ENCODE measurements at places on chromosomes 6 and 20.

- no peaks in the 10 kb centered on the region for H3K27me3 ChIP-seq
- DNase-seq = no peak
- no peaks in the 10 kb centered on the region for H3K36me3 ChIP-seq
- H3K4me3 ChIP-seq = no peak overlapping the region
- no peak overlapping the region for H3K27ac ChIP-seq
- H3K4me1 ChIP-seq = no peaks in the 10 kb centered on the region
Observed at GRCh38 chr6:34045771-34046170, 100.1 kb downstream of the GRM4 start.

GRCh38 chr6:2688401-2689064 is 62.2 kb downstream of the MYLK4 start:
- H3K27ac ChIP-seq = no peak overlapping the region
- H3K4me3 ChIP-seq = no peak overlapping the region
- DNase-seq = no peak
- no peaks in the 10 kb centered on the region for H3K36me3 ChIP-seq
- no peaks in the 10 kb centered on the region for H3K27me3 ChIP-seq

DNA sequence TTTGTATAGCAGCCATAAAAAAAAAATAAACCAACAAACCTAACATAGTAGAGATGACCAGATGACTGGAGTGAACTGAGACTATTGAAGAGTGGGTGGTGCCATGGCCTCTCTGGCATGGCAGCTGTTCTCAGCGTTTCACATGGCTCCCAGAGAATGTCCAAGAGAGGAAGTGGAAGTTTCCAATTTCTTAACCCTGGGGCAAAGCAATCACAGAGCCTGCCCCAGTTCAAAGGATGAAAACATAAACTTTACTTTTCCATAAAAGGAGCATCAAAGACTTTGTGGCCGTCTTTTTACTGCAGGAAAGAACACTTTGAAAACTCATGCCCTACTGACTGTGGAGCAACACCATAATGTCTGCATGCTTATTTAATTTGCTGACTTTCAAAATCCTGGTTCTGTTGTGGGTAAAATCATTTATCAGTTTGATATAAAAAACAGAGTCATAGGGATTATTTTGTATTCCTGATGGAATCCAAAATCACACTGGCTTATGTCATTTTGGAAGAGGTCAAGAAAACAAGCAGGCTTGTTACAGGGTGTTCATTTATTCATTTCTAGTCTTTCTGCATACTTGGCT is 165.4 kb downstream of the SLC35B3 start:
- H3K27me3 ChIP-seq = no peaks in the 10 kb centered on the region
- H3K4me3 ChIP-seq = no peak overlapping the region
- no peaks in the 10 kb centered on the region for H3K4me1 ChIP-seq
- no peak for DNase-seq
- no peak overlapping the region for H3K27ac ChIP-seq

DNA sequence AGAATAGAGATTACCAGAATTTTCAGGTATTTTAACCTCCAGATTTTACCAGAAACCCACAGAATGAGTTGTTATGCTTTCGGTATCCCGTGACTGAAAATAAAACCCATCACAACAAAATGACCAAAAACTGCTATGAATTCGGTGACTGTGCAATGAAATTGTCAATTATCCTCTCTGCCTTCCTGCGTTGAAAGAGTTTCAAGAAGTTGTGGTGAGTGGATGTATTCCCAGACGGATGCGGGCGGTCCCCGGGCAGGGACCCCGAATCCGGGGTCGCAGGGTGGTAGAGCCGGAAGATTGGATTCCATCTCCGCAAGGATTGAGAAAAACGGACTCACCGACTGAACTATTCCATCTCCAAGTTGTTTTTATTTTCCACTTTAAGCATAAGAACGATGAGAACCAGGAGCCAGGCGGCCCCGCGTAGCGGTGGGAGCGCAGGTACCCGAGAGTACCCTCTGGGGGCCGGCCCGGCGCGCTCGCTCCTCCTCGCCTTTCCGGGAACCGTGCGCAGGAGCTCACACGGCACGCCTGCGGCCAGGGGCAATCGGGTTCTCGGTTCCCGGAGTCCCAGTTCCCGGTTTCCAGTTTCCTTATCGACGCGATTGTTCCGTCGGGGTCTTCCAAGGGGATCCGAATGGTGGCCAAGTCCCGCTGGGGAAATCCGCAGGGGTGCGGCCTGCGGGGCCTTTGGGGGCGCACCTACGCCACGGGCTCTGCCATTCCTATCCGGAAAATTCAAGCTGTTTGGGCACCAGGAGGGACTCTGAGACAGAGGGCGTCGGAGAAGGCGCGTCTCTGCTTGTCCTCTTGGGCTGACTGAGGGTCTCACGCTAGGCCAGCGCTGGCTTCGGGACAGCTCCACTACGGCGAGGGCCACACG is 104.9 kb upstream of the PRDM1 start:
- H3K27ac ChIP-seq = no peak overlapping the region
- H3K27me3 ChIP-seq = peaks cover 66% of the 10 kb centered on the region
- H3K4me3 ChIP-seq = peak overlapping the region; percentile 37
- DNase-seq = no peak
- H3K4me1 ChIP-seq = no peaks in the 10 kb centered on the region

DNA sequence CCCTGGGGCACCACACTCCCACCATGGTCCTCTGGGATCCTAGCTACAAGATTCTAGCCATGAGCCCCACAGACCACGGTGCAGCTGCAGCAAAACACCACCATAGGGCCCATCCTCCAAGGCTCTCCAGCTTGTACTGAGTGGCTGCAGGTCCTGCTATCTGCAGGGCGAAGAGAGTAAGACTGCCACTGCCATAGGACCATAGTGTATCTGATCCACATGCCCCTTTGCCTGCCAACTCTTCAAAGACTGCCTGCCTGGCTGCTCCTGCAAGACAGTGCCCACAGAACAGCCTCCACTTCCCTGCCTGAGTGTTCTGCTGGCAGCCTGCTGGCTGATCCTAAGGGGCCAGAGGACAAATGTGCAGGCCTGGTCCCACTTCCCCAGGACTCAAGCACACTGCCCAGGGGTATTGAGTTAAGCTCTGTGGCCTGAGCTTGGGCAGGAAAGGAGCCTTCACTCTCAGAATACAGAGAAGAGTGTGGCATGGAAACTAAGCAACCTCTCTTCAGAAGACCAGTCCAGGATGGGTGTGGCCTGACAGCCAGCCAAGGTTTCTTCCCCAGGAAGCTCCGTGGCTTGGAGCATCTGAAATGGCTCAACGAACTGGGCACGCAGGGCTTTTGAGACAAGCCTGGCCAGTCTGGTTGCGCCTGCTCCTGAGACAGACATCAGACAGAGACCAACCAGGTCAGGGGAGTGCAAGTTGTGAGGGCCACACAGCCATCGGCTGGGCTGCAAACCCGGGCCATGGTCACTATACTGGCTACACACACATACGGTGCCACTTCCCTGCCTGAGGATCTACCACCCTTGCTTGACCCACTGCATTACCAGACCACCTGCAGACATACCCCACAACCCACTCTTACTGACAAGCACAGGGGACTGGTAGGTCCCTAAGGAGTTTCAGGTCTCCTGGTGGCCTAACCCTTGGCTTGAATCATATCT is 54.5 kb downstream of the RNGTT start:
- no peak overlapping the region for H3K4me3 ChIP-seq
- no peaks in the 10 kb centered on the region for H3K27me3 ChIP-seq
- peaks cover 15% of the 10 kb centered on the region for H3K4me1 ChIP-seq
- DNase-seq = no peak
- H3K36me3 ChIP-seq = peaks cover 10% of the 10 kb centered on the region
- H3K27ac ChIP-seq = no peak overlapping the region

DNA sequence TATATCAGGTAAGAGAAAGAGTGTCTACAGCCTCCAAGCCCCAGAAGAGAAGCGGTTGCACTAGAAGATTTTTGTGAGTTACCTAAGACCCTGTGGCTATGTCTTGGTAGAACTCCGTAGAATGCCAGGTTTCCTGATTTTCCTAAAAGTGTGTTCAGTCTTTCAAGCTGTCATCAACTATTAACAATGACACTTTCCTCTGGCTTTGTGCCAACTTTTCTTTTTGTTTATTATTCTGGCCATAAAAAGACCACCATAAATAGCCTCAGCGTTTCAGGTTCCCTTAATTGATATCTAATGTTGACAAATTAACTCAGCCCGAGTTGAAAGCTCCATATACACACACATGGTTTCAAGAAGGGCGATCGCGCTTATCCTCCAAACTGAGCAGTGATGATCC is 1.2 kb downstream of the PAK5 start:
- no peaks in the 10 kb centered on the region for H3K4me1 ChIP-seq
- no peaks in the 10 kb centered on the region for H3K36me3 ChIP-seq
- no peak for DNase-seq

GRCh38 chr20:17969884-17970409 is 1.1 kb downstream of the MGME1 start:
- no peaks in the 10 kb centered on the region for H3K36me3 ChIP-seq
- DNase-seq = peak; percentile 39
- peak overlapping the region; percentile 98 for H3K27ac ChIP-seq
- H3K4me3 ChIP-seq = peak overlapping the region; percentile 76
- no peaks in the 10 kb centered on the region for H3K27me3 ChIP-seq

- no peak for DNase-seq
- H3K36me3 ChIP-seq = no peaks in the 10 kb centered on the region
- no peaks in the 10 kb centered on the region for H3K27me3 ChIP-seq
- H3K4me3 ChIP-seq = no peak overlapping the region
- no peaks in the 10 kb centered on the region for H3K4me1 ChIP-seq
Observed at GRCh38 chr6:43911354-43912115, 141.5 kb downstream of the VEGFA start.

DNA sequence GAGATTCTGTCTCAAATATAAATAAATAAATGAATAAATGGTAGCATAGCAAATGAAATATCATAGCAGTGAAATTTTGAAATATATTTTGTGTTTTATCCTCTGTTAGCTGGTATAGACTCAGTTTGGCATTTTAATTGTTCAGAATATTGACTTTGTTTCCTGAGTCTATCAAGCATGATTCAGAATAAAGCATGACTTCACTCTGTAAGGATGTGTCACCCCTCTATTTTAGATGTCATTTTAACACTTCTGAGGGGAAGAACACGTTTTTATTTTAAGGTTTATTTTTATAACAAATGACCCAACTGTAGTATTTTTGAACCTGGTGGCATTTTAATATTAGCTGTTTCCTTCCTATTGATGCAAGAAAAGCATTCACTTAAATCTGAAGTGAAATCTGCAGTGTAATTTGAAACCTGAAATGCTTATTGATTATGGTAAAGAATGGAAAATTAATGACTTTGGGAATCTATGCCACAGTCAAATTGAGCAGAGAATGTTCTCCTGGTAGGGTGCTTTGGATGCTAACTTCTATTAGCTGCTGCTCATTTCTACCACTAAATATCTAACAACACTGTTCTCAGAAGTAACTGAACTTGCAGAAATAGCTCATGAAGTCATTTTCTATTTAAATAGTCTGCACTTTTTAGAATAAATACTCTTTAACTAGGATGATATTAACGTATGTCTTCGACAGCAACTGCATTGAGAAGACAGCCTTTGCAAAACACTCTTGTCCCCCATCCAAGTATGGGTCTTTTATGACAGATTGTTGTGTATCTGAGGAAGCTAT is 114.2 kb downstream of the SOX4 start:
- H3K4me1 ChIP-seq = no peaks in the 10 kb centered on the region
- DNase-seq = no peak
- no peak overlapping the region for H3K4me3 ChIP-seq
- no peaks in the 10 kb centered on the region for H3K27me3 ChIP-seq
- H3K36me3 ChIP-seq = no peaks in the 10 kb centered on the region

- no peak for DNase-seq
- H3K4me1 ChIP-seq = peaks cover 56% of the 10 kb centered on the region
- peak overlapping the region; percentile 95 for H3K27ac ChIP-seq
- H3K36me3 ChIP-seq = no peaks in the 10 kb centered on the region
- H3K27me3 ChIP-seq = no peaks in the 10 kb centered on the region
Observed at GRCh38 chr6:75283907-75284631, 523 bp downstream of the TMEM30A start.

GRCh38 chr6:70396796-70397729 is 16.2 kb upstream of the FAM135A start:
- no peaks in the 10 kb centered on the region for H3K36me3 ChIP-seq
- H3K27me3 ChIP-seq = no peaks in the 10 kb centered on the region
- H3K4me3 ChIP-seq = no peak overlapping the region
- H3K4me1 ChIP-seq = no peaks in the 10 kb centered on the region
- peak overlapping the region; percentile 40 for H3K27ac ChIP-seq
- no peak for DNase-seq

DNA sequence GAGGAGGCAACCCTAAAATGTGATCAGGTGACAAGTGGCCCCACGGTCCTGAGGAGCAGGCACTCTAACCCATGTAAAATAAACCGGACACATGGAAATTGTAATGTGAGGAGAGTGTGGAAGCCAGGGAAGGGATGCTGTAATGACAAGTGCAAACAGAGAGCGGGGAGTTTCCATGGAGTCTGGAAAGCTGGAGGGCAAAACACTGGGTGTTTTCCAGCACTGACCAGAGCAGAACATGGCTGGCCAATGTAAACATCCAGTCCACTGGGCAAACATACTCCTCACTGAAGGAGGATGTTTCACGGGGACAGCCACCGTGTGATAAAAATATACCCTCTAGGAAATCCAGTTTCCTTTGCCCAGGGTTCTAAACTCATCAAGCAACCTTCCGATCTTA is 219.0 kb upstream of the JARID2 start:
- no peak overlapping the region for H3K27ac ChIP-seq
- no peaks in the 10 kb centered on the region for H3K36me3 ChIP-seq
- no peaks in the 10 kb centered on the region for H3K4me1 ChIP-seq
- DNase-seq = no peak
- H3K4me3 ChIP-seq = no peak overlapping the region

DNA sequence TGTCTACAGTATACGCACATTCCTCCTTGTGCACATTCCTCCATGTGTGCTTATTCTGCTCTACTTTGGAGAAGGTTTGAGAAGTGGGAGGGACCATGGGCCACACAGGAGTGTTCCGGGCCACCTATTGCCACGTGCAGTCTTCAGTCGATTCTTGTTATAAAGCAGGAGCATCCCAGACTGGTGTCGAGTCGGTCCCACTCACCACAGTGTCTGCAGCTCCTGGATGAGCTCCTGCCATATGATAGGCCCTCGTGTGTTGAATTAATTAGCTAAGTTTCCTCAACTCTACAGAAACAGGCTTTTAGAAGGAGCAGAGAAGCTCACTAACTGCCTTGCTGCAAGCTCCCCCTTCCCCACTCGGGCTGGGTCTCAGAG is 22.6 kb downstream of the ENTPD6 start:
- peaks cover 13% of the 10 kb centered on the region for H3K4me1 ChIP-seq
- H3K4me3 ChIP-seq = no peak overlapping the region
- H3K27me3 ChIP-seq = no peaks in the 10 kb centered on the region
- H3K27ac ChIP-seq = no peak overlapping the region
- no peak for DNase-seq

- no peaks in the 10 kb centered on the region for H3K27me3 ChIP-seq
- no peak overlapping the region for H3K4me3 ChIP-seq
- peaks cover 55% of the 10 kb centered on the region for H3K4me1 ChIP-seq
- H3K27ac ChIP-seq = peak overlapping the region; percentile 78
- DNase-seq = no peak
- H3K36me3 ChIP-seq = no peaks in the 10 kb centered on the region
Observed at GRCh38 chr6:112221981-112222852, 32.1 kb downstream of the LAMA4 start.

- DNase-seq = no peak
- H3K27ac ChIP-seq = no peak overlapping the region
- no peak overlapping the region for H3K4me3 ChIP-seq
- no peaks in the 10 kb centered on the region for H3K4me1 ChIP-seq
Observed at GRCh38 chr6:142407685-142408273, 106.0 kb downstream of the ADGRG6 start.

- H3K27me3 ChIP-seq = peaks cover 3% of the 10 kb centered on the region
- H3K36me3 ChIP-seq = no peaks in the 10 kb centered on the region
- DNase-seq = no peak
Observed at GRCh38 chr20:58775371-58775770, 75.3 kb downstream of the GNAS-AS1 start.

GRCh38 chr6:31763619-31763940 is 1.1 kb downstream of the SAPCD1 start:
- H3K27ac ChIP-seq = no peak overlapping the region
- H3K4me1 ChIP-seq = no peaks in the 10 kb centered on the region
- no peaks in the 10 kb centered on the region for H3K27me3 ChIP-seq
